ENCODE measurements at places on chromosomes 6 and 20. TPM values are rescaled to one million over a fixed set of nuclear protein-coding genes. Genes with fewer than 3 reads are reported as not detected.

GRCh38 chr6:158332237-158332636 is 20.0 kb downstream of the TULP4 start:
- peaks cover 17% of the 10 kb centered on the region for H3K4me1 ChIP-seq
- H3K27ac ChIP-seq: no peak overlapping the region
- no peaks in the 10 kb centered on the region for H3K27me3 ChIP-seq

Gene C20orf144
- 0.66 TPM for total RNA-seq

Gene CST8
- total RNA-seq: not detected

GRCh38 chr6:87059943-87060342 is 35.0 kb downstream of the CGA start:
- DNase-seq: no peak
- H3K27me3 ChIP-seq: no peaks in the 10 kb centered on the region
- H3K4me1 ChIP-seq: no peaks in the 10 kb centered on the region
- H3K27ac ChIP-seq: no peak overlapping the region

Gene SCAF8
- total RNA-seq: 40.8 TPM

GRCh38 chr6:119501798-119502483 is 152.4 kb upstream of the MAN1A1 start:
- no peaks in the 10 kb centered on the region for H3K36me3 ChIP-seq
- H3K4me1 ChIP-seq: peaks cover 7% of the 10 kb centered on the region
- H3K27ac ChIP-seq: no peak overlapping the region
- no peaks in the 10 kb centered on the region for H3K27me3 ChIP-seq

Gene ADAM33
- total RNA-seq: 4.0 TPM

All from GM23338 (cell line).